ENCODE measurements at places on chromosomes 6 and 20.

DNA sequence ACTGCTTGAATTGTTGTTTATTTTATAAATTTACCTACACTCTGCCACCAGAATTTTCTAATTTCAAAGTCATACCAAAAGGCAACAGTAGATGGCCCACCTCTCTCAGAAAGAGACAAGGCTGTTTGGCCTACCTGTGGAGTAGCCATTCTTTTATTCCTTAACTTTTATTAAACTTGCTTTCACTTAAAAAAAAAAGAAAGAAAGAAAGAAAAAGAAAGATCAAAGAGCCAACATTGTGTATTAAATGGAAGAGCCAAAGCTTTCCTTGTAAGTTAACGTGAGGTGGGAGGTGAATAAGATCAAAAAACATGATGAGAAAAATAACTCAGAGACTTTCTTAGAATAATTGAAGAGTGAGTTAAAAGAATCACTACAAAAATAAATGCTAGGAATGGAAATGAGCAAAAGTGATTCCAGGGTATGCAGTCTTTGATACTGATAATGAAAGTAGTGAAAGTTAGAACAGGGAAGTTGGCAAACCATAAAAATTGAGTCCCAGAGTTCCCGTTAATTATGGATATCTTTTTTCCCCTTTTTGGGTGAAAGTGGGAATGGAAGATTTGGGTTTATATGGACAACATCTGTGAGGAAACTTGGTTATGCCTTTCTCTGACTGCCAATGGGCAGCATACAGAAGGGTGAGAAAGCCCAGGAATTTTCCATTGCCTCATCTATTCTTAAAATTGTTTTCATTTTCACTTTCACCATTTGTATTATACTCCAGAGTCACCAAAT lies 35.9 kb upstream of the MYB start:
- DNase-seq = peak; percentile 45
- H3K36me3 ChIP-seq = peaks cover 1% of the 10 kb centered on the region
- peak overlapping the region; percentile 27 for H3K4me3 ChIP-seq
- H3K4me1 ChIP-seq = peaks cover 76% of the 10 kb centered on the region
- H3K27me3 ChIP-seq = no peaks in the 10 kb centered on the region

DNA sequence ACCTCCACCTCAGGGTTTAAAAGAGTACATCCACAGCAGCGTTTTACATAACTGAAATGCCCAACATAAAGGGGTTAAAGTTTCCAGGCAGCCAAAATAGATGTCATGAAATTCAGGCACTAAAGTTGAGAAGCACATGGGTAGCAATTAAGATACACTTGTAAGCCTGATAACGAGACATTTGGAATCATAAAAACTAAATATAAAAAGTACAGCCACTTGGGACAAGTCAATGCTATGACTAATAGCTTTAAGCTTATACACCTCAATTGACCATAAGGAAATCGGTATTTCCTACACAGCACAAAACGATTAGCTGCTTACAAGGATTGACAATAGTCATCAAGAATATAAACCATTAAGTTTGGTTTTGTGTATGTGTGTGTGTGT lies 11.8 kb downstream of the LOC128125822 start:
- H3K4me3 ChIP-seq = no peak overlapping the region
- H3K27ac ChIP-seq = no peak overlapping the region
- no peaks in the 10 kb centered on the region for H3K4me1 ChIP-seq
- no peak for DNase-seq
- no peaks in the 10 kb centered on the region for H3K27me3 ChIP-seq

GRCh38 chr6:15246217-15246665 lies 372 bp downstream of the JARID2 start:
- peak overlapping the region; percentile 100 for H3K4me3 ChIP-seq
- H3K36me3 ChIP-seq = peaks cover 20% of the 10 kb centered on the region
- DNase-seq = no peak

DNA sequence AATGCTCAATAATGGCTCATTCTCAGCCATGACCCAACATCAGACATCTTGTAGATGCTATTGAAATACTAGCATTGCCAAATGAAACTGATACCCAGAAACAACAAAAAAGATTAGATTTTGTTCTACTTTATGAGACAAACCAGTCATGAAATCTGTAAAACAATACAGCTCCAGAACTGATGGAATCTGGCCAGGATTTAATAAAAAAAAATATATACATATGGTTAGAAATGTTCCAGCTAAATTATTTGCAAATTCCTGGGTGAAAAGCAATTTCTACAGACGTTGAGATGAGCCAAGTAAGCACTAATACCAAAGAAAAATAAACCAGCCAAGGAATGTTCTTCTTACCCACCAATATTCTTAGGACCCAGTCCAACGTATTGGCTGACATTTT lies 201.3 kb downstream of the EPHA7 start:
- H3K4me1 ChIP-seq = no peaks in the 10 kb centered on the region
- no peak overlapping the region for H3K4me3 ChIP-seq
- peaks cover 1% of the 10 kb centered on the region for H3K36me3 ChIP-seq
- H3K27ac ChIP-seq = no peak overlapping the region
- no peak for DNase-seq

DNA sequence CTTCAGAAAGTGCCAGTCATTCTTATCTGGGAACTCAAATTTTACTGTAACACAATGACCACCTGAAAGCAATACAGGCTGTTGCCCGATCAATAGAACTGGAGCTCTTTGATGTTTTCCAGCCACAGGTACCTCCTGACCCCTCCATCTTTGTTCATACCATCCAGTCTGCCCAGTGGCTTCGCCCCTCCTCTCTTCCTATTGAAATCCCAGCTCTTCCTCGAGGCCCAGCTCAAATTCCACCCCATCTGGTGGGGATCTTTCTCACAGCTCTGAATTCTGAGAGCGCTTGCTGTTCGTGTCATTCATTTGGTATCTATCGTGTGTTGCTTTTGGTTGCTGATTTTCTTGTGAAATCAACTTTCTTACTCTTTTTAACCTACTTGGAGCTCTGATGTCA lies 87.9 kb upstream of the CNKSR3 start:
- H3K36me3 ChIP-seq = no peaks in the 10 kb centered on the region
- H3K4me3 ChIP-seq = no peak overlapping the region
- no peak overlapping the region for H3K27ac ChIP-seq

GRCh38 chr6:15444081-15444731 lies 198.3 kb downstream of the JARID2 start:
- peaks cover 48% of the 10 kb centered on the region for H3K4me1 ChIP-seq
- no peak overlapping the region for H3K27ac ChIP-seq
- no peaks in the 10 kb centered on the region for H3K27me3 ChIP-seq
- no peak overlapping the region for H3K4me3 ChIP-seq
- no peaks in the 10 kb centered on the region for H3K36me3 ChIP-seq

DNA sequence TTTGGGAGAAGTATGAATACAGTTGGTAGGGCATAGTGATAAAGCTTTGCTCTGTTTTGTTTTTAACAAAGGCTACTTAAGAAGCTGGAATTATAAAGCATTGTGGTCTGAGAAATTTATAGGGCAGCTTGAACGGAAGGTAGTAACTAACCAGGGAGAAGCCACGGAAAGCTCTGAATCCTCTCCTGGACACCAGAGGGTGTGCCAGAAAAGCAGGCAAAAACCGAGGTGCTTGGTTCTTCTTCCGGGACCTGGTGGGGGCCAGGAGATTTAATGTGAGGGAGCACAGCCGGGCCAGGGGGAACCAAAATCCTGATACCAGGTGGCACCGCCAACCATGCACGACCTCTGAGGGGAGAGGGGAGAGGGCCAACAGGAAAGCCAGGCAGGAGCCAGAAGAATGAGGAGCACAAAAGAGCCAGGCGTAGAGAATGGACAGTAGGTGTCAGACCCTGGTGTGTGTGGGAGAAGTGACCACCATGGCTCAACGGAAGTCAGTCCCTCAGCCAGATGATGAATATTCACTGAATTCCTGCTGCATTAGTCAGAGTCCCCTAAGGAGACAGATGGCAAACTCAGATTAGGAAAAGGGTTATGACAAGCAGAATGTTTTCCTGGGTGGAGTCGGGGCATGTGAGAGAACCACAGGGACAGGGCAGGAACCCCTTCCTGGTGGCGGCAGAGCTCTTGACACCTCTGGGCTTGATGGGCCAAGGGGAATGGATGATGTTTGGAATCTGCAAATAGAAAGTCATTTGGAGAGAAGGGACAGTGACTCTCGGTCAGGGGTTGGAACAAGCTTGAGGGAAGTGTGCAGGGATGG lies 262.3 kb downstream of the ZNF217 start:
- no peak for DNase-seq
- H3K27me3 ChIP-seq = no peaks in the 10 kb centered on the region
- H3K36me3 ChIP-seq = no peaks in the 10 kb centered on the region
- H3K4me1 ChIP-seq = no peaks in the 10 kb centered on the region

- H3K4me3 ChIP-seq = no peak overlapping the region
- peaks cover 21% of the 10 kb centered on the region for H3K4me1 ChIP-seq
- H3K27me3 ChIP-seq = no peaks in the 10 kb centered on the region
Observed at GRCh38 chr6:104702126-104702841, 157.4 kb downstream of the HACE1 start.

GRCh38 chr6:19320111-19320581 lies 517.0 kb upstream of the ID4 start:
- DNase-seq = no peak
- H3K27me3 ChIP-seq = no peaks in the 10 kb centered on the region
- H3K4me1 ChIP-seq = no peaks in the 10 kb centered on the region
- H3K27ac ChIP-seq = no peak overlapping the region
- H3K36me3 ChIP-seq = no peaks in the 10 kb centered on the region
- H3K4me3 ChIP-seq = no peak overlapping the region

- no peaks in the 10 kb centered on the region for H3K36me3 ChIP-seq
- peaks cover 18% of the 10 kb centered on the region for H3K27me3 ChIP-seq
- DNase-seq = no peak
- no peak overlapping the region for H3K4me3 ChIP-seq
- H3K27ac ChIP-seq = no peak overlapping the region
Observed at GRCh38 chr6:168341280-168341900, 21.8 kb upstream of the DACT2 start.

DNA sequence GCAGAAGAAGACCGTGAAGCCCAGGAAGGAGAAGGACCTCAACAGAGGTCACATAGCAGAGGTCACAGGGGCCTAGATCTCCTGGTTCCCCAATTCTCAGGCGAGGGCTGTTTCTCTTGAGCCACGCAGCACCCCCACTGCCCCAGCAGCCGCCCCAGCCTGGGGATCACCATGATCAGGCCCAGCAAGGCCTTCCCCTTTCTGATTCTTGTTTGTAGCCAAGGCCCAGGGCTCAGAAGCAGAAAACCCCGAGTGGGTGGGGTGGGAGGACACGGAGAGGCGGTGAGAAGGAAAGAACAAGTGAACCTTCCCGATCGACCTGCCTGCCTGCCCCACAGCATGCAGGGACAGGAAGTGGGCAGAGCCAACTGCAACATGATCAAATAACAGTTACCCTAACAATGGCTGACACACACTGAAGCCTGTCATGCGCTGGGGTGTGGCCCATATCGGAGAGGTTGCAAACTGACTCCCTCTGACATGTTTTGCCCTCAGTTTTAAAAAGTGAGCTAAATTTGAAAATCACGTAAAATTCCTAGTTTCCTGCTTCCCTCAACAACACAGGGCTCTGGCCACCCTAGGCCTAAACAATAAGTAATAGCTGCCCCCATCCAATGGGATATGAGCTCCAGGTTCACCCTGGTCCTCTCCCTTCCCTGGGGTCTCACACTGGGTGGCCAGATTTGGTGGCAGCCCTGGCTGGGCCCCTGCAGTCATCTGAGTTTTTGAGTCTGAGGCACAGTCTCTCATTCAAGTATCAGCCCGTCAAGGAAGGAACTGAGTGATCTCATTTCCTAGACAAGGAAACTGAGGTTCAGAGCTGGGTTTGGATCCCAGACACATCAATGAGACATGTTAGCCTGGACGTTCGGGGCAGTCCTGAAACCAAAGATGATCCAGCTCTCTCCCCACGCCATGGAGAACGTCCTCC lies 6.5 kb downstream of the PEDS1 start:
- H3K27me3 ChIP-seq = no peaks in the 10 kb centered on the region
- H3K27ac ChIP-seq = peak overlapping the region; percentile 98
- peak overlapping the region; percentile 71 for H3K4me3 ChIP-seq

GRCh38 chr20:35720165-35721123 lies 21.2 kb downstream of the ROMO1 start:
- H3K4me3 ChIP-seq = no peak overlapping the region
- no peaks in the 10 kb centered on the region for H3K27me3 ChIP-seq
- peaks cover 73% of the 10 kb centered on the region for H3K36me3 ChIP-seq
- peak overlapping the region; percentile 56 for H3K27ac ChIP-seq

GRCh38 chr6:70857387-70858077 lies 99.3 kb downstream of the B3GAT2 start:
- no peaks in the 10 kb centered on the region for H3K4me1 ChIP-seq
- no peak overlapping the region for H3K27ac ChIP-seq
- H3K36me3 ChIP-seq = peaks cover 3% of the 10 kb centered on the region

DNA sequence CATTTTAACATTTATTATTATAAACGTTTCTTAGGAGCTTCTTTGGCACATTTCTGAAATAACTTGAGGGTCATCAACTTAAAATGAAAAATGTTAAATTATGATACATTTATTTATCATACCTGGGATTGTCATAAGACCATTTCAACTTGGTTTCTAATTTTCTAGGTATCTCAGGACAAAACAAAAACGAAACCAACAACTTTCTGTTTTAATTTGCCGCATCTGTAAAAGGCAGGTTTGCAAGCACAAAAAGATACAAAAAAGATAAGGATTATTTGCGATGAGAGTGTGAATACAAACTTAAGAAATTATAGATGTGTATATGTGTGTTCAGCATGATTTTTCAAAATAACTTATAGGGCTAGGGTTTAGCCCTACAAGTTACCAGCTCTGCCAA lies 395.0 kb upstream of the RUNX2 start:
- peaks cover 52% of the 10 kb centered on the region for H3K4me1 ChIP-seq
- peak overlapping the region; percentile 99 for H3K27ac ChIP-seq
- peaks cover 11% of the 10 kb centered on the region for H3K36me3 ChIP-seq
- no peaks in the 10 kb centered on the region for H3K27me3 ChIP-seq
- peak overlapping the region; percentile 84 for H3K4me3 ChIP-seq

GRCh38 chr6:113039005-113039404 lies 691.9 kb downstream of the RFPL4B start:
- no peaks in the 10 kb centered on the region for H3K36me3 ChIP-seq
- H3K27ac ChIP-seq = no peak overlapping the region
- H3K4me3 ChIP-seq = no peak overlapping the region
- no peaks in the 10 kb centered on the region for H3K27me3 ChIP-seq

GRCh38 chr6:163183806-163184205 lies 230.7 kb upstream of the QKI start:
- no peaks in the 10 kb centered on the region for H3K4me1 ChIP-seq
- no peak overlapping the region for H3K4me3 ChIP-seq
- no peaks in the 10 kb centered on the region for H3K36me3 ChIP-seq
- H3K27me3 ChIP-seq = no peaks in the 10 kb centered on the region

DNA sequence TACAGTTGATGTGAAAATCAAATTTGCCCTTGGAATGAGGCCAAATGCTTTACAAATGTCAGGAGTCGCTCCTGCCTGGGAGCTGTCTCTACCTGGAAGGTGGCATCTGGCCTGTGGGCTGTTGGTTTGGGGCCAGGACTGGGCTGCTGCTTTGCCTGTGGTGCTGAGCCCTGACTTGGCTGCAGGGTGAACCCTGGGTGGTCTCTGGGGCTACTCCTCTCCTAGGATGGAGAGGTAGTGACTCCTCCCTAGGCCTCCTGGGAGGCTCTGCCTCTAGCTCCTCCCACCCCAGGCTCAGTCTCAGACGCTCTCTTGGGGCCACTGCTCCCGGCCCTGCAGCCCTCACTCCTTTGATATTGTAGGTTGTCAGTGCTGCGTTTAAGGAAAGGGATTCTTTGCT lies 47.5 kb downstream of the EFCAB8 start:
- H3K27me3 ChIP-seq = no peaks in the 10 kb centered on the region
- no peaks in the 10 kb centered on the region for H3K36me3 ChIP-seq
- no peak for DNase-seq
- peaks cover 14% of the 10 kb centered on the region for H3K4me1 ChIP-seq
- no peak overlapping the region for H3K4me3 ChIP-seq

Data from activated CD8-positive, alpha-beta T cell treated with anti-CD3 and anti-CD28 coated beads for 36 hours (primary cell).